ENCODE measurements at places on chromosomes 13 and 19.
A peak's percentile ranks its signal among the peaks of the same experiment; 100 is the strongest.

GRCh38 chr19:17052439-17052838 is 22.8 kb downstream of the HAUS8 start:
- DNase-seq: no peak

- DNase-seq: no peak
Observed at GRCh38 chr13:33349986-33350826, 64.7 kb upstream of the STARD13 start.

- no peak for DNase-seq
Observed at GRCh38 chr19:44677019-44677811, 5.9 kb downstream of the CEACAM19 start.

- no peak for DNase-seq
Observed at GRCh38 chr19:18639706-18640243, 2.9 kb downstream of the KLHL26 start.

DNA sequence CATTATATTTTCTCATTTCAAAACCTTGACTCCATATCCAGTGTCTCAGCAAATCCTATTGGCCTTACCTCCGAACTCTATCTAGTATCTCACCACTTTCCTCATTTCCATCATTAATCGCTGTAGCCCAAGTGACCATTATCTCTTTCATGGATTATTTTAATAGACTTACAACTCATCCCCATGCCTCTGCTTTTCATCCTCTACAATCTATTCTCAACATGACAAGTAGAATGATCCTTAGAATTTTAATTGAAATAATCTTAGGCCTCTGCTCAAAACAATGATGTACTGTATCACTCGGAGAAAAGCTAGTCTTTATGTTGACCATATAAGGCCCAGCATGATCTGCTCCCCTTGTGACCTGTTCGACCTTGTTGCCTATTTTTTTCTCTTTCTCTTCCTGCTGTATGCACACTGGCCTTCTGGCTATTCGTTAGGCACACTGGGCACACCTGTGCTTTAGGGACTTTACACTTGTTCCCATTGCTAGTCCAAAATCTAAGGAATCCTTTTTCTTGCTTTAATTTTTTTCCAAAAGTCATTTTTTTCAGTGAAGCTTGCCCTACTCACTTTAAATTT is 21.4 kb downstream of the DNAJC15 start:
- no peak for DNase-seq

- DNase-seq: no peak
Observed at GRCh38 chr13:97564956-97565355, 131.0 kb downstream of the RAP2A start.

GRCh38 chr13:28049215-28049614 is 51.2 kb downstream of the FLT3 start:
- DNase-seq: no peak

DNA sequence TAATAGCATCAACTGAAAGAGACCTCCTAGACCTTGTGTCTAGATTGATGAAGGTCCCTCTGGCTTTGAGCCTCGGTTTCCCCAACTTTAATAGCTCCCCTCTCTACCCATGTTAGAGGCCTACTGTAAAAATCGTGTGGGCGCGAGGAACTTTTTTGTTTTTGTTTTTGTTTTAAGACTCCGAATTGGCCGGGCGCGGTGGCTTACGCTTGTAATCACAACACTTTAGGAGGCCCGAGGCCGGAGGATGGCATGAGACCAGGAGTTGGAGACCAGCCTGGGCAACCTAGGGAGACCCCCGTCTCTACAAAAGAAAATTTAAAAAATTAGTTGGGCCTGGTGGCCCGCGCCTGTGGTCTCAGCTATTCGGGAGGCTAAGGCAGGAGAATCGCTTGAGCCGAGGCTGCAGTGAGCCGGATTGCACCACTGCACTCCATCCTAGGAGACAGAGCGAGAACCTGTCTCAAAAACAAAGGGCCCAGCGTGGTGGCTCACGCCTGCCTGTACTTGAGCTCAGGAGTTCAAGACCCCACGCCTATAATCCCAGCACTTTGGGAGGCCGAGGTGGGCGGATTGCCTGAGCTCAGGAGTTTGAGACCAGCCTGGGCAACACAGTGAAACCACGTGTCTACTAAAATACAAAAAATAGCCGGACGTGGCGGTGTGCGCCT is 858 bp upstream of the PPP6R1 start:
- DNase-seq: no peak

GRCh38 chr13:112227031-112227430 is 149.1 kb upstream of the SPACA7 start:
- no peak for DNase-seq

GRCh38 chr13:30151388-30151787 is 156.0 kb downstream of the KATNAL1 start:
- DNase-seq: no peak

DNA sequence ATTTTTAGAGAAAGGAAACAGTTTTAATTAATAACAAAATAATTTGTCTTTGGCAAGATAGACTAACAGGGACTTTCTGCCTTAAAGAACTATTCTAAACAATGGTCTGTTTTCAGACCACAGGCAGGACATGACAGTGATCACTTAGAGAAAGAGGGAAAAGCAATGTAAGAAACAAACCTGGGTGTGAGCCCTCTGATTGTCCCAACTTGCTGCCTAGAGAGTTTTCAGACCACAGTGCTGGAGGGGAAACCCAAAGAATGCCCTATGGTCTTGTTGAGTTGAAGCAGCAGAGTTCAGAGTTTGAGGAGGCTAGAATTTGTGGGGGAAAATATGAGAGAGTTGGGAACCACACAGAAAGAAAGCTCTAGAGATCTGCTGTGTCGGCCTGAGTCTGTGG is 38.1 kb downstream of the DGKH start:
- DNase-seq: no peak

DNA sequence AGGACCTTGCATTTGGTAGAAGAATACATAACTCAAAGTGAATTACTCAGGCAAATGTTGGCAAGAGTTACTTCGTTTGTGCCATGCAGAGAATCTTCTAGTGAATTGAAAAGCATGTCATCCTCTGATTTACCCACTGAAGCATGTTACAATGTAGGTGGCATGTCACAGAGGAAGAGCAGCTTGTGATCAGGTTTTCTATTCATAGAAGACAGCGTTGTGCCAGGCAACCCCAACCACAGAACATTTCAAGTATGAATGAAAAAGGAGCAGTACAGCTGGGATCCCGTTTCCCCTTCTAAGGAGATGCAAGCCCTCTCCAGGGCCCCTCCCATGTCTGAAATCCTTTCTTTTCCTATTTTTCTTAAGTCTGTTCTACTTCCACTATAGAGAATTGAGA is 6.0 kb upstream of the KATNAL1 start:
- DNase-seq: no peak

DNA sequence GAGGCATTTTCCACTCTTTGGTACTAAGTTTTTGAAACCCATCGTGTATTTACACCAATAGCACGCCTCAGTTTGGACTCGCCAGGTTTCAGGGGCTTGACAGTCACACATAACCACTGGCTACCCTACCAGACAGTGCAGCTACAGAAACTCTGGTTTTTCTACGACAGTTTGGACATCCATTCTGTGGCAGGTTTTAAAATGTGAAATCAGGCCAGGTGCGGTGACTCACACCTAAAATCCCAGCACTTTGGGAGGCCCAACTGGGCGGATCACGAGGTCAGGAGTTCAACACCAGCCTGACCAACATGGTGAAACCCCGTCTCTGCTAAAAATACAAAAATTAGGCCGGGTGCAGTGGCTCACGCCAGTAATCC is 13.2 kb downstream of the KDELR1 start:
- DNase-seq: no peak

DNA sequence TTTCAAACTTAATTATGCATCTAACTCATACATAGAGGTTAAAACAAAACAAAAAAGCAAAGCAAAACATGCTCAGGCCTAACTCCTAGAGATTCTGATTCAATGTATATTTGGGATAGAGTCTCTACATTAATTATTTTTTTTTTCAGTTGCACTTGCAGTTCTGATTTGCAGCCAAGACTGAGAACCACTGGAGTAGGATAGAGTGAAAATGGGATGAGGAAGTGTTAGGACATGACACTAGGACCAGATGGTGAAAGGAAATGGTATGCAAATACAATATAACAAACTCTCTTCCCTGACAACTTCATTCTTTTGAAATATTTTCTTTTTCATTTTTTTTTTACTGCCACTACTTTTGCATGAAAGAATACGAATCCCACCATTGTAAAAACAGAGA is 1.8 kb downstream of the CCDC122 start:
- DNase-seq: no peak

GRCh38 chr19:34220472-34221063 is 33.8 kb upstream of the GARRE1 start:
- peak; percentile 55 for DNase-seq

GRCh38 chr19:45518469-45518826 is 11.2 kb downstream of the VASP start:
- no peak for DNase-seq

- DNase-seq: no peak
Observed at GRCh38 chr13:94546061-94546839, 49.7 kb downstream of the TGDS start.

DNA sequence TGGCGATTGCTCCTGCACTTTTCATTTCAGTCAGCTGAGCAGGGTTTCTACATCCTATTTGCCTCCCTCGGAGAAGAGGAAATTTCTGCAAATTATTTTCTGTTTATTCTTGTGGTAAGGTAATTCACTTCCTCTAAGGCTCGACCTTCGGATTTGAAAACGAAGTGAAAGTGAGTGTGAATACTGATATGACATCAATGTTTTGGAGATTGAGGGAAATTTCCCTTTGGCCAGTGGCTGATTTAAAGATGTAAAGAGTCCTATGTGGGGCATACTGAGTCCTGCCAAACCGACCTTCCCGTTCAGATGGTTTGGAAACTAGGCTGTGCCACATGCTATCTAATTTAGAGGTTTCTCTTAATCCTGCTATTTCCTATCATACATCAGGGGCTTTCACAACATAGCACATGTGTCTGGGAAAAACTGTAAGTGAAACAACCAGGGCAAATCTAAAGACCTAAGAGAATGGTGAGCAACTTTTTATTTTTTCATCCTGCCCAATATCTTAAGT is 112.3 kb downstream of the POSTN start:
- no peak for DNase-seq

GRCh38 chr13:53167561-53167960 is 138.9 kb downstream of the OLFM4 start:
- DNase-seq: no peak

DNA sequence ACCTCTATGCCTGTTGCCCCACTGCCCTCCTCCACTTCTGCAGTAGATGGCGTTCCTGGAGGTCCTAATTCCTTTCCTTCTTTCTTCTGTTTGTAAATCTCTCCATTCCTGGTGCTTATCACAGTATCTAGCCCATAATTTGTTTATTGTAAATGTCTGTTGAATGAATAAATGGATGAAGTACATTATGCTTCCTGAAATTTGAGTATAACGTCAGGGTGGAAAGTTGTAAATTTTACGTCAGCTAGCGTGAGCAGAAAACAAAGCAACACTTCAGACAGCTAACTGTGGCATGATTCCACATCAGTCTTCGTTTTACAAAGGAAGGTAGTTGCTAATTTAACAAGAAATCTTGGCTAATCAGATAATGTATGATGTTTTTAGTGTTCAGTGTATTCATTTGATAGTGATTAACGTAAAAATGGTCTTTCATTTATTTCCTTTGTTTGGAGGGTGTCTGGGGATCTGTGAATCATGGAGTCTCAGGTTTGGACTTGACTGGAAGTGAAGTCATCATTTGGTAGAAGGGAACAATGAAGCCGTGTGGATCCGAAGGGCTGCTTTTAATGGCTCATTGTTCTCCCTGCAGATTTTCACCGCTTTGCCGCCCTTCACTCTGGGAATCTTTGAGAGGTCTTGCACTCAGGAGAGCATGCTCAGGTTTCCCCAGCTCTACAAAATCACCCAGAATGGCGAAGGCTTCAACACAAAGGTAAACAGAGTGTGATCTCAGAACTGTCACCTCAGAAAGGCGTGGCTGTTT is 215.1 kb downstream of the SHISA2 start:
- no peak for DNase-seq

- no peak for DNase-seq
Observed at GRCh38 chr19:46984077-46985010, 35.3 kb upstream of the NPAS1 start.

GRCh38 chr13:34151885-34152284 is 333.9 kb downstream of the RFC3 start:
- no peak for DNase-seq

- DNase-seq: no peak
Observed at GRCh38 chr13:24250376-24251057, 58.9 kb upstream of the C1QTNF9 start.

- peak; percentile 97 for DNase-seq
Observed at GRCh38 chr19:38850436-38850975, 720 bp upstream of the HNRNPL start.

DNA sequence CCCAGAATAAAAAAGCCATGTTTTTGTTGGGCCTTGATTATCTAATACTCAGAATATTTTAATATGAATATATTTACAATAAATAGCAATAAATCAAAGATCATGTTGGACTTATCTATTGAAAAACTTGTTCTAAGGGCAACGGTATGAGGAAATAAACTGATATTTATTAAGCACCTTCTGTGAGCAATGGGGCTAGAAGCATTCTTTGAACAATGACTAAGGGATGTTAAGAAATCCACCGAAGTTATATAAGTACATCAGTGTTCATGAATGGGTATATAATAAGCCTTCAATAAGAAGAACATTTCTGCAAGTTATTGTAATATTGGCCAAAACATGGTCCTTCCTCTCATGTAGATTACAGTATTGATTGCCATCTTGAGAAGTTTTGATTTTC is 221.8 kb downstream of the OXGR1 start:
- DNase-seq: no peak

GRCh38 chr13:62210951-62211350 is 795.3 kb upstream of the PCDH20 start:
- DNase-seq: no peak

DNA sequence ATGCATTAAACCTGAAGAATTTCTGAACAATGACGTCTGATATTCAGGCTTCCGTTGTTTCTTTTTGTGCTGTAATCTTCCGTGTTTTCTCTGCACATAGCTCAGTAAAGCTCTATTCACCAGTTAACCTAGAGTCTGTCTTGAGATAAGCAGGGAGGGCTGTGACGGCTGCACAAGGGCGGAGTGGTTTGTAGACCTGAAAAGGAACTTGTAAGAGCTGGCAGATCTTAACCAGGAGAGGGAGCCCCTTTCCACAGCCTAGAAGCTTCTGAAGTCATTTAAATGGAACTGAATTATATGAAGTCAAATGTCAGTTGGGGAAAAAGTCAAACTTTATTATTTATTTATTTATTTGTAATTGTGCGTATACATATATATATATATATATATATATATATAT is 27.5 kb downstream of the DPRX start:
- no peak for DNase-seq

GRCh38 chr13:23183292-23183691 is 2.5 kb downstream of the SGCG start:
- DNase-seq: no peak

DNA sequence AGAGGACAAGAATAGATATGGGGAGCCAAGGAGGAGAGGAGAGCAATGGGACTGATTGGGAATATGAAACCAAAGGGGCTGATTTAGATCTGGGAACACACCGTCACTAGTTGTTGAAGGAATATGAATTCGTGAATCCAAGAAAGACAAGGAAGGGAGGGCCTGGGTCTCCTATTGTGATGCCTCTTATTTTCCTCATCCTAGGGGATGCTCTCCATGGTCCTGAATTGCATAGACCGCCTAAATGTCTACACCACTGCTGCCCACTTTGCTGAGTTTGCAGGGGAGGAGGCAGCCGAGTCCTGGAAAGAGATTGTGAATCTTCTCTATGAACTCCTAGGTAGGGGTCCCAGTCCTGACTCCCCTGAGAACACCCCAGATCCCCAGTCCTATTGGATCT is 21.5 kb downstream of the RYR1 start:
- no peak for DNase-seq

- DNase-seq: no peak
Observed at GRCh38 chr13:18948012-18948663, 233.5 kb downstream of the TUBA3C start.

- DNase-seq: no peak
Observed at GRCh38 chr19:38389957-38390924, 1.7 kb downstream of the SPRED3 start.

All from stimulated activated CD4-positive, alpha-beta T cell treated with anti-CD3 and anti-CD28 coated beads, Interleukin-15, amount 100 ng/mL, for 48 hours (primary cell).